Non-pigmented ciliary epithelial cell (primary cell): ENCODE measurements at places on chromosomes 1 and 21.

GRCh38 chr1:218304281-218305039 is 19.4 kb downstream of the RRP15 start:
- no peak for DNase-seq

GRCh38 chr1:91697416-91697815 is 188.5 kb downstream of the TGFBR3 start:
- DNase-seq = no peak

GRCh38 chr1:243910607-243911006 is 60.6 kb upstream of the AKT3 start:
- no peak for DNase-seq

- DNase-seq = no peak
These were observed 3.7 kb downstream of the CSTB start for GRCh38 chr21:43772425-43772821.

DNA sequence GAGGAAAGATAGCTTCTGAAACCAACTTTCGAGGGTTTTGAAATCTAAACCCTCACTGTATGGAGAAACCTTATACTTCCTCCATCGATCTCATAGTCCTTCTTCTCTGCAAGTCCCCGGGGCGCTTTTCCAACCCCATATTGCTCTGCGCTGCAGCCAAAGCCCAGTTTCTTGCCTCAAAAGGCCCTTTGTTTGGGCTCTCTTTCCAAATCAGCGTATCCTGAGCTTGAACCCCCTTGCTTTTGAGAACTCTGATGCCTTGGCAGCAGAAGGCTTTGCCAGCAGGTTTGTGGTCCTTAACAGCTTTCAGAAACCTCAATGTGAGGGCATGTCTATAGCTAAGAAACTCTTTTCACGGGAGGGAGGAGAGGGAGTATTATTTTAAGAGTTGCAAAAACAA is 21.6 kb downstream of the PLPP3 start:
- no peak for DNase-seq

- DNase-seq = no peak
These were observed 62.3 kb downstream of the GON4L start for GRCh38 chr1:155794605-155795245.

- DNase-seq = no peak
These were observed 15.7 kb downstream of the TTC34 start for GRCh38 chr1:2785631-2786328.

DNA sequence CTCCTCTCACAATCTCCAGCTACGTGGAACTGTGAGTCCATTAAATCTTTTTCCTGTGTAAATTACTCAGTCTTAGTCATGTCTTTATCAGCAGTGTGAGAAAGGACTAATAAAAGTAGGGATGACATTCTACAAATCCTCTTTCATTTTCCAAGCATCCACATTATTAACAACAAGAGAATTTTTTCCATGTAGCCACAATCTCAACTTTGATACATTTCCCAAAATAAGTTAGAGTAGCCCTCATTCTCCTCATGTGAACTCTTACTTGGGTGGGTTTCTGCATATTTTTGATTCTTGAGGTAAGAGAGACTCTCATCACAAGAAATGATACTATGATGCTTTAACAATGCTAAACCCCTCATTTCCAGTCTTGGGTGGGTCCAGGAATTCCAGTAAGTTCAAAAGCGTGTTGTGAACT is 52.8 kb downstream of the TNFSF18 start:
- no peak for DNase-seq

DNA sequence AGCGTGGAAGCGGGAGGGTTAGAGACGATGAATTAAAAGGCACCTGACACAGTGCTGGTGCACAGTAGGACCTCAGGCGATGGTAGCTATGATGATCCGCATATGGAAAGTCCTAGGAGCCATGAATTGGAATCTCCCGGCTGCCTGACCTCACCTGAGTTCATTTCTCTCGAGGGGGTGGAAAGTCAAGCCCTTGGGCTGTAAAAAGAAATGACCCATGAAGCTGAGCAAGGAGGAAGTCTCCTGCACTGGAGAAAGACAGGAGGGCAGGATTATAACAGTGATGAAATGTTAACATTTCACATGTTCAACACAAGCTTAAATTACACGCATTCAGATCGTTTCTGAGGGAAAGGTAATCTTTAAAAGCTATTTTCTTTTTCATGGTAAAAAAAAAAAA is 481.2 kb downstream of the MATN1 start:
- no peak for DNase-seq

- no peak for DNase-seq
These were observed 273.5 kb downstream of the GPR52 start for GRCh38 chr1:174721246-174721645.

GRCh38 chr1:92990828-92991227 is 29.6 kb upstream of the DIPK1A start:
- no peak for DNase-seq

- DNase-seq = no peak
These were observed 5.0 kb downstream of the PRELP start for GRCh38 chr1:203480525-203481084.

DNA sequence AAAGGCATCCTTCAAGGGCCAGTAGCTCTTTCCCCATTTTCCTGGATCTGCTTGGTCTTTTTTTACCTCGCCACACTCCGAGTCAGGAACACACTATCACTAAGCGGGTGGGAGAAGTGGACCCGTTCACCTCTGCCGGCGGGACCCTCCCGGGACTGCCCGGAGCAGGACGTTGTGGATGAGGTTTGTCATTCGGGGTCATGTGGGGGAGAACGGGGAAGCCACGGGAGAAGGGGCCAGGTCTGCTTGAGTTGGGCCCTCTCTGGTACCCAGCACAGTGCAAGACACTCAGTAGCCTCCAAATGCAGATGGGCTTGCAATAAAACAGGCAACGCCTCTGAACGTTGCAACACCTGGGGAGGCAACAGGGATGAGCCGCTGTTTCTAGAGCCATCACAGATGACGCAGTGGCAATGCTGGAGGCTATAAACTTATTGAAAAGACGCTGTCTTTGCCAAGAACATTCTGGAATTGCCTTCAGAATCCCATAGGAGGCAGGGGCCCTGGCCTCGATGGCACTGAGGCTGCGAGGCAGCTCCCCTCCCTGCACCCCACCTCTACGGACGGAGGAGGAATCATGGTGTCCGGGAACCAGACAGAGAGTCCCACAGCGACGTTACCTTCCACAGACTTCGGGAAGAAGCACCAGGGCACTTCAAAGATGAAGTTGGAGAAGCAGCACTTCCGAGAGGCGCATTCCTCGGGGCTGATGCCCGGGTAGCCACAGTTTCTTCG is 3.8 kb downstream of the TFF2 start:
- DNase-seq = no peak

GRCh38 chr1:7783178-7783711 is 846 bp upstream of the PER3 start:
- no peak for DNase-seq

DNA sequence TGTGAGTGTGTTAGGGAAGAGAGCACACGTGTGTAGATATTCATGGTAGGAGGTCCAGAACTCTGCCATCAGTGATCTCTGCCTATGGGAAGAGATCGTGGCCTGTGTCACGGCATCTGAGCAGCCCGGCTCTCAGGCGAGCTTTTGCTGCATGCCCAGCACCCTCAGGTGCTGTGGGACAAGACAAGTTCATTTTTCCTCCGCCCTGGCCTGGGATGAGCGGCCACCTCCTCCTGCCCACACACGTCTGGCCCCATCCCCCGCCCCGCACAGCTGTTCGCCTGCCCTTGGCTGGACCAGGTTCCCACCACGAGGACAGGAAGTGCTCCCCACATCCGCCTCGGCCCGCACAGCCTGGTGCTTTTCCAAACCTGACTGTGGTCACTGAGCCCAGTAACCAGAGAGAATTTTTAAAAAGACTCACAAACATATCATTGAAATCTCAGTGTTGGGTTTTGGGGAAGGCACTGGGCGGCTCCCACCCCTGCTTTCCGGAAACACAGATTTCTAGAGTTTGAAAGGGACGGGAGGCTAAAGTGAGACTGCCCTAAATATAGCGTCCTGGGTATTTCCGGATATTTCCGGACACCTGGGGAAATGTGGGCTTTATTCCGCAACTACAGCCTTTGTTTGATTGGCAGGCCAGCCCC is 18.0 kb downstream of the BMP8A start:
- no peak for DNase-seq

DNA sequence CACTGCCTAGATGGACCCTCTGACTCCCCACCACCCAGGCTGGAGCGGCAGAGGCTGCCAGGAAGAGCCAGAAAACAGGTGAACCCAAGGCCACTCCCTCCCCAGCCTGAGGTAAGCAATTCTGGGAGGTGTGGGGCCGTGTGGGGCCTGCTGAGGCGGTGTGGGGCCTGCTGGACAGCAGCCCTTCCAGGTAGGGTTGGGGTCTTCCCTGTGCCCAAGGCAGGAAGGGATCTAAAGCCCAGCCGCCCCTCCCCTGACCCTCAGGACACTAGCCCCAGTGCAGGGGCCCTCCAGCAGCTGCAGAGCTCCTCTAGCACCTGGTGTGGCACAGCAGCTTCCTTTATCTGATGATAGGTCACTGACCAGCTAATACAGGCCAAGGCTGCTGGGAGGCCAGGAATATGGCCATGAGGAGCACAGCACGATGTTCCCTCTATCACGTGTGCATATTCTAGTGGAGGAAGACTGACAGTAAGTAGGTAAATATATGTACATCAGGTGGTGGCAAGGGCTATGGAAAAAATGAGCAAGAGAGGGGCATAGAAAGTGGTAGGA is 86.9 kb downstream of the IER5 start:
- no peak for DNase-seq

GRCh38 chr1:199937661-199938060 is 89.8 kb upstream of the NR5A2 start:
- no peak for DNase-seq

DNA sequence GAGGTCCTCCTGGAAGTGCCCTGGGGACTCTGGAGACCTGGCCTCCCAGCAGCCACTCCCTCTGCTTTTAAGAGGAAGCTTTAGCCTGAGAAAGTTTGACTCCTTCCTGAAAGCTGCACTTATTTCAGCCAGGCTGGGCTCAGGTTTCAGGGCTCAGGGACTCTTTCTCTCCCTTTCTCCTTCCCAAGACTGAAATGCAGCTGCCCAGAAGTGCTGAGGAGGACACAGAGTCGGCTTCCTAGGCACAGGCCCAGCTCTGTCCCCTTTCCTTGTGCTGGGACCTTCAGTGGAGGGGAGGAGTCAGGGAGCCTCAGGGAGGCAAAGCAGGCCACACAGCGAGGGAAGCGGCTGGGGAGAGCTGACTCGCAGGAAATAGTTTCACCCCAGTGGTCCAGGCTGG is 137.3 kb downstream of the NAV1 start:
- DNase-seq = no peak

- no peak for DNase-seq
These were observed 49.5 kb upstream of the VANGL1 start for GRCh38 chr1:115592264-115592663.

DNA sequence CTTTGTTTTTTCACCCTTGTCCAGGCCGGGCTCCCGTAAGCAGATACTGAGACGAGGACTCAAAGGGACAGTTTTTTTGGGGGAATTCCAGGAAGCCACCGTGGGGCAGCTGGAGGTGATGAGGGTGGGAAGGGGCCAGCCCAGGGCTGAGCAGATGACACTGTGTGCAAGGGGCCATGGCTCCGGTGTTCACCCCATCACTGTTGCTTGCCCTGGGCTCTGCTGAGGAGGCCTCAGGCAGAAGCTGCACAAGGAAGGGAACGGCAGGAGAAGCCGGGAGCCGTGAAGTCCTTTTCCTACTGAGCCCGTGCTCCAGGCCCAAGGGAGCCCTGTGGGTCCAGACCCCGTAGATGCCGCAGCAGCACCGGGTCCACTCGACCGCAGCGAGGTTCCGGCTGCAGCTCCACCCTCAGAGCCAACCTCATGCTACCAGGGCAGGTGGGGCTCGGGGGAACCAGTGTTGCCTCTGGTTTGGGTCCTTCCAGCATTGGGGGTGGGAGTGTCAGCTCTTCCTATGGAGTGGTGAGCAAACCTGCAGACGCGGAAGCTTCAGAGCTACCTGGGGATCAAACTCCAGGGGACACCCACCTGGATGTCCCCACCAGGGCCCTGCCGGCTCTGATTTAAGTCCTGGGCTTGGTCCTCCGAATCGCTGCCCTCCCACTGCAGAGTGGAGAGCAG is 4.3 kb upstream of the CALML6 start:
- no peak for DNase-seq

- no peak for DNase-seq
These were observed 154.0 kb downstream of the RHOU start for GRCh38 chr1:228889289-228889688.

GRCh38 chr1:44606701-44607281 is 67.5 kb downstream of the TMEM53 start:
- no peak for DNase-seq

GRCh38 chr1:112548547-112548946 is 39.8 kb downstream of the WNT2B start:
- no peak for DNase-seq

DNA sequence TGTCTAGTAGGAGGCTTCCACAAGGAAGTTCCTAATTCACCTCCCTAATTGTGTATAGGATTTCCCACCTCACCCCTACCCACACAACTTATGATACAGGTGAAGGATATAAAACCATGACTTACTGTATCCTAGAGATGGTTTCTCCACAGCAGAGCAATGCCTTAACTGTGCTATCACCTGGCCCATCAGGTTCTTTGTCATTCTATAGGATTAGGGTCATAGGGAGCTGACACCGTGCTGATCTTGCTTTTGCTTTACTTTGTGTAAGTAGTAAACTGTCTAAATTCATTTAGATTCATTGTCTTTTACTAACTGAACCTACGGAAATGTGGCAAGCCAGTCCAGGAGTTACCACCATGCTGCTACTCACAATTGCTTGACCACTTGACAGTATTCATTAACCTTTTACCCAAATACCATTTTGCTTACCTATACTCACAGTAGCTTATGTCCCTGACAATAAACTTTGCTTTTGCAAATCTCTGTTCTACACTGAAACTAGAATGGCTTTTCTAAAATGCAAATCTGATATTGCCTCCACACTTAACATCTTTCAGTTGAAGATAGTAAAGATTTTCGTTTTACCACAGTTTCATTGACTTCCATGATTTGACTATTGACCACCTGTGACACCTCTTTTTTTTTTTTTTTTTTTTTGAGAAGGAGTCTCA is 147.6 kb downstream of the IFI44 start:
- no peak for DNase-seq

GRCh38 chr1:101153692-101154091 is 83.1 kb upstream of the S1PR1 start:
- DNase-seq = no peak

- DNase-seq = no peak
These were observed 25.2 kb downstream of the COL6A1 start for GRCh38 chr21:46006547-46007491.

GRCh38 chr1:35605071-35605866 is 32.2 kb downstream of the TFAP2E start:
- no peak for DNase-seq

DNA sequence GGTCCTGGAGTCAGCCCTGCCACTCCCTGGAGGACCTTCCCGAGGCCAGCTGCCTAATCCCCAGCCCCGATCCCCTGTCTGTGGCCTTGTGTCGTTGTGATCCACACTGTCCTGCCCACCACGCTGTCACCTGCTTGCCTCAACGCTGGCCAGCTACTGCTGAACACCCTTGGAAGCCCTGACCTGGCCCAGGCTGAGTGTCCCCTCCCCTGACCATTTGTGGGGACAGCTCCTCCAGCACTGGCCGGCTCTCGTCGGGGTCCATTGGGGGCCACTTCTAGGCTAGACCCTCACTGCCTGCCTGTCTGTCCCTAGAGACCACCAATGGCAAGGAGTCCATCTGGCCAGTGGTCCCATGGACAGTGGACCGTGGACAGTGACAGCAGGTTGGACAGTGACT is 12.0 kb upstream of the UMODL1 start:
- DNase-seq = no peak
